Cerebellar cortex (tissue), 1 donor: ENCODE measurements at places on chromosomes 7 and 10.
A peak's percentile ranks its signal among the peaks of the same experiment; 100 is the strongest.

DNA sequence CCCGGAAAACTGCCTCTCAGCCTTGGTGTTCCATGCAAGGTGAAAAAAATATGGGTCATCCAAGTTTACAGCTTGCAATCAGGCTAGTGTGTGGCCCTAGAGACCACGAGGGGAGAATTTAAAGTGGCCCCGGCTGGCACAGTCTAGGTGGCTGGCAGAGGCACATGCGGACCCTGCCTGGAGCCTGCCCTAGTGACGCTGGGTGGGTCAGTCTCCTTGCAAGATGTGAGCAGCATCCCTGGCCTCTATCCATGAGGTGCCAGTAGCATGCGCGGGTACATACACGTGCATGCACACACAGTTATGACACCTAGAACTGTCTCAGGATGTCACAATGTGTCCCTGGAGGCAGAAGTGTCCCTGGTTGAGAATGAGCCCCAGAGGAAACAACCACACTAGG, 22.4 kb upstream of the ZNF716 start:
- DNase-seq = no peak

DNA sequence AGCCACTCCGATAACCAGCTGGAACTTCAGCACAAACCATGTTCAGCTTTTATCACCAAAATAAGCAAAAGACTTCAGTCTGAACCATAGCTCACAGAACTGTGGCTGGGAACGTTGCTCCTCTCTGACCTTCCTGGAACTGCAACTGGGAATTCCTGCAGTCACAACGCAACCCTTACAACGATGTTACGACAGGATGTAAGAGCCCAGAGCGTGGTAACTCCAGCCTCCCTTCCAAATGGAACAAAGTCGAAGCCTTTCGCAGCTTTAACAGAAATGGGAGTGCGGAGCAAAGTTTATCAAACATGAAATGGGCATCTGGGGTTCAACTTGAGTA, 162.6 kb downstream of the ADAM12 start:
- DNase-seq = no peak

DNA sequence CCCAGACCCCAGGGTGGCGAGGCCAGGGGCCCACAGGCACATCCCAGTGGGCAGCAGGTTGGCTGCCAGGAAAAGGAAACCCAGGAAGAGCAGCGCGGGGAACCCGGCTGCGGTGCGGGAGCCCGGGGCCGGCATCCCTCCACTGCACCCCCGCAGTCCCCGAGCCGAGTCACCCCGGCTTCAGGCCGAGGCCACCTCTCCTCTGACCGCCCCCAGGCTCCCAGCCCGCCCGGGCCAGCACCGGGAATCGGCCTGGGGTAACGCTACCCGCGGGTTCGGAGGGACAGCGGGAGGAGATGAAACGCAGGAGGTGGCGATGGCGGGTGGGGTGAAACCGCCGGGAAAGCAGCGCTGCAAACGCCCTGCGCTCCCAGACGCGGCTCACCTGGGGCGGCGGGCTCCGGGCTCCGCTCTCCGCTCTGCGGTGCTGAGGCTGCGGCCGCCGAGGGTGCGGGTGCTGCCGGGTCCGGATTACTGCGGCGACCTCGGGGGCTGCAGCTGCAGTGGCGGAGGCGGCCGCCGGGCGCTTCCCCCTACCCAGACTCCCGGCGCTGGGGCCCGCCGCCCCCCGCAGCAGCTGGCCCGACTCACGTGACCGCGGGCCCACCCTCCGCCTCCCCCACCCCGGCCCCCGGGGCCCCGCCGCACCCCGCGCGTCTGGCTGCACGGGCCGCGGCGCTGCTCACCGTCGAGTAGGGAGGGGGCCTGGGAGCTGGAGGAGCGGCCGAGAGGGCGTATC, at the start of gene SCRN1:
SCRN1 (minus strand) TSS at position 545 of the 739 bp plus-strand sequence. CDS start 20,734 bp downstream, outside the sequence.
- peak; percentile 53 for DNase-seq

GRCh38 chr10:4371691-4372295, 454.2 kb upstream of the AKR1E2 start:
- DNase-seq = no peak
